ENCODE measurements at places on chromosomes 2 and 18.

GRCh38 chr2:16250466-16250865 lies 310.1 kb downstream of the MYCN start:
- DNase-seq, result no peak

DNA sequence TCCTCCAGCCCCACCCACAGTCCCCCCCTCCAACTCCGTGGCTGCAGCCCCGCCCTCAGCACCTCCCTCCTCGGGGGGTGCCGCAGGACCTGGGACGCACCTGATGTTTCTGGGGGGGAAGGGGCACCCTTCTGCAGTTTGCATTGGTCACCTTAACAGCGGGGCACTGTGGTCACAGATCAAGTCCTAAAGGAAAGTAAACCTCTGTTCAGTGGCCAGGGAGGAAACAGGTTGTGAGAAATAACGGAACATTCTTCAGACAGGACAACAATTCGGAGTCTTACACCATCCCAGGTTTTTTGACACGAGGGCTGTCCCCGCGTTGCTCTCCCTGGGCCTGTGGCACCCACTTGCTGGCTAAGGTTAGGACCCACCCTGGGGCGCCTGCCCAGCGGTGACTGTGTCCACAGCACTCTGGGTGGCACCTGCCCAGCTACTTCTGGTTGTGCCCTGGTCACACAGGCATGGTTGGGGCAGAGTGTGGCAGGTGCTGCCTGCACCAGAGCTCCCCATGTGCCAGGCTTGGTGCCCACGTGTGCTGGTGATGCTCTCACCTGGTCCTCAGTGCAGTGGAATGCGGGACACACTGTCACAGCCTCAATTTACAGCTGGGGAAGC lies 93.5 kb upstream of the OTOS start:
- DNase-seq, result no peak

GRCh38 chr2:27133195-27133875 lies 1.1 kb downstream of the PREB start:
- no peak for DNase-seq

- DNase-seq, result peak; percentile 68
These were observed 192.4 kb downstream of the ZBTB7C start for GRCh38 chr18:48216639-48217257.

- no peak for DNase-seq
These were observed 92.8 kb upstream of the MSH2 start for GRCh38 chr2:47309952-47310800.

- no peak for DNase-seq
These were observed 663 bp downstream of the TRIM54 start for GRCh38 chr2:27282892-27283291.

- DNase-seq, result no peak
These were observed 12.9 kb upstream of the ANKRD53 start for GRCh38 chr2:70965506-70965905.

- DNase-seq, result no peak
These were observed 21.7 kb downstream of the HDAC4 start for GRCh38 chr2:239378918-239379640.

DNA sequence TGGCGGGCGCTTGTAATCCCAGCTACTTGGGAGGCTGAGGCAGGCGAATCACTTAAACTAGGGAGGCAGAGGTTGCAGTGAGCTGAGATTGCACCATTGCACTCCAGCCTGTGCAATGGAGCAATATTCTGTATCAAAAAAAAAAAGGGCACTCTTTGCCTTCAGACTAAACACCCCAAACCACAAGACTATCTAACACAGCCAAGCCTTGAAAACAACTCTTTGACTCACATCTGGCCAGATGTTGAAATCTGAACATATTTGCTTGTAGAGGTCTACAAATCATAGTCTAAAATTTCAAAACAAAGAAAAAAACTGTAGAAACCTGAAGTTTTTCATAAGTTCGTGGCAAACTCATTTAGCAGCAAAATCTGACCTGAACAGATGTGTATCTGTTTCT lies 94.9 kb downstream of the FAM161A start:
- DNase-seq, result no peak

DNA sequence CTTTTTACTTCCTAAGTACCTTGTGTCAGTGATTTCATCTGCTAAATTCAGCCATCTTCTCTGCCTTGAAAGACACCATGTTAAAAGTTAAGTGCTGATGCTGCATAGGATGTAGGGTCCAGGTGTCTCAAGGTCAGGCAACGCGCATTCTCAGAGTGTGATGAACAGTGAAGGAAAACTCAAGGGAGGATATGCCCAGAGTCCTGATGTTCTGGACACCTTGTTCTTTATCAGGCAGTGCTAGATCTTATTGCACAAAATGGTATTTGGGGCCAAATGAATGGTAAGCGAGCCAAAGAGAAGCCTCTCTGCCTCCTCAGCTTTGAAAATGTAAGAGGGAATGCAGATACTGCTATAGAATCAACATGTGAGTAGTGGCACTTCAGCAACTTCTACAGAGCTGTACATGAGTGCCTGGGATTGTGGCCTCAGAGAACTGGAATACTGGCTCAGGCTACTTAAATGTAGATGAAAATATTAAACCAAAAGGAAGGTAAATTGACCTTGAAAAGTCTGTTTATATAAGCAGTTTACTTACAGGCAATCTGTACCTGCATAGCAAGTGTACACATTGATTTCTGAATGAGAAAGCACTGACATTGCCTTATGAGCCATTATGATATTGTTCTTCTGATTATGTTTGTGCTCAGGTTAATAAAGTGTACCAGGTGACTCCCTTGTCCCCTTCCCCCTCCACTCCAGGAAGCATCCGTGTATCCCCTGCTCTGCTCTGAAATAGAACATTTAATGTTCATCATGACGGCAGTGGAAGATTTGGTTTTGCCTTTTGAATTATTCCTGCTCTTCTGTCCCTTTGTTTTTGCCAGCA lies 86.7 kb upstream of the RANBP2 start:
- no peak for DNase-seq

DNA sequence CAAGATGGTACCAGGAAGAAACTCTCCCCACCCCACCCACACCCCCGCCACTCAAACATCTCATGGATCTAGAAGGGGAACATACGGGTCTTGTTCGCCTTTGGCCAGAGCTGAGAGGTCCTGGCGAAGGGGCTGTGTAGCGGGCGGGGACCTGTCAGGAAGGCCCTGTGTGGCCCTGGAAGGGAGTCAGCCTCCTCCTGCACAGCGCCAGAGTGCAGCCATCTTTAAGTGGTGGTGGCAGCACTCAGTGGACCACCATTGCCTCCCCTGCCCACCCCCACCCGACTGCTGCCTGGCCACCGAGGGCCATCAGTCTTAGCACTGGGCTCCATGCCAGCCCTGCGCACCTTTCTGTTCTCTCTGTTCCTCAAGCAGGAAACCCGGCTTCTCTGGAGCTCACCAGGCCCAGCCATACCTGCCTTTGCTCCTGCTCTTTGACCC lies 11.6 kb upstream of the FAHD2A start:
- no peak for DNase-seq

- no peak for DNase-seq
These were observed 20.2 kb upstream of the B3GNT2 start for GRCh38 chr2:62175728-62176127.

DNA sequence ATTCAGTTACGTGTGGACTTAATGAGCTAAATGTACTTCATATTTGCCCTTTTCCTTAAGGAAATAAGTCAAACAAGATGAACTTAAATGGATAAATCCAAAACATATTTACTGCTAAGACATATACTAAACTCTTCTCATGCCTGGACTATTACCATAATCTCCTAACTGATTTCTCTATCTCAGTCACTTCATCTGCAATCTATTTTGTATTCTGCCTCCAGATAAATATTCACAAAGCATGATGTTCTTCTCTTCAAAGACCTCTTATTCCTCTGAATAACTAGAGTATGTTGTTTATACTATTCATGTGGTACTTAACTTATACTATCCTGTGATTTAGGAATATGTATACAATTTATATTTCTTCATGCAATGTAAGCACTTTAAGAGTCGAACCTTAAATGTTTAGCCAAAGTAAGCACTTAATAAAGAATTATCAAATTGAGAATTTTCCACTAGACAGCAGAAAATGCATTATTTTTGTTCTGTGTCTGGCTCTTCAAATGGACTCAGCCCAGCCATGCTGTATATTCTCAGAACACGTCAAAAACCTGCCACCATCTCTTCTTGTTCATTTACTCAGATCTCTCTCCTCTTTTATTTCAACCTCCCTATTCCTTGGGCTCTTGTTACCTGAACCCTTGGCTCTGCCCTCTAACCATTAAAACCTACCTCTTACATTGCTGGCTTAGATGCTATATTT lies 79.9 kb upstream of the ARHGAP28 start:
- no peak for DNase-seq

- DNase-seq, result no peak
These were observed 37.2 kb downstream of the YPEL5 start for GRCh38 chr2:30184035-30184434.

GRCh38 chr18:31973929-31974546 lies 31.1 kb upstream of the TRAPPC8 start:
- no peak for DNase-seq

DNA sequence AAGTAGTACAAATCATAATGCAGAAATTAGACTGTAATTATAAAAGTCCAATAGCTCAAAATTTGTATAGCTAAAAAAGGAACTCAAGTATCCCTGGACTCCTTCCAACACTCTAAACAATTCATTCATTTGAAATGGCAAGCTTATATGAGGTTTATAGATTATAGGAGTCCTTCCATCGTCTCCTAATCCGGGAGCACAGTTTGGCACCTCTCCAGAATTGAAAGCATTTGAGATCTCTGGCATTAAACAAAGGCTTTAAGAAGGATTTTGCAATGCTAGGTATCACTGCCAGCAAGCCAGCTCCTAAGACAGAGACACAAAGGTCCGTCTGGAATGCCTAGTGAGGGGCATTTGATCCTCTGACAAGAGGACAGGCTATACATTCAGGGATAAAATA lies 90.9 kb downstream of the ACVR1 start:
- DNase-seq, result no peak

DNA sequence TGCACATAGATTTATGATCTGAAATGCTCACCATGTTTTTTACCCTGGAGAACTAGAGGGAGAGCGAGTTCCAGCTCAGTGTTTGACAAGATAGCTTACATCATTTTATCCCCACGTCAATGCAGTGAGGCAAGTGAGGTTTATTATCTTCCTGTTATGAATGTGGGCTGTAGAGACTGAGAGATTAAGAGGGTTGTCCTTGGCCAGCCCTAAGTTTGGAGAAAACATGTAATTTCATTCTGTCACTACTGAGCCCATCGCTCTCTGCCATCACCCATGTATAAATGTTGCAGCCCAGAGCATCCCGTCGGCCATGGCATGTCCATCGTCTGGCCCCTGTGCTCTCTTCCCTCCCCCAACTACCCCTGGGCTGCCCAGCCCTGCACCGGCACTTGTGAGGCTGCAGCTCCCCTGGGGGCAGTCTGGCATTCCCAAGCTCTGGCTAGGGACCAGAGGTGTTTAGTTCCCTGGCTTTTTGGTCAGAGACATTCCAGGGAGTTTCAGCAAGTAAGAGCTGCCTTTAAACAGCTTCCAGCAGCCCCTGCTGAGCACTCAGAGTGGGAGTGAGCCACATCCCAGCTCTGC lies 136.7 kb downstream of the ANTXR1 start:
- no peak for DNase-seq

DNA sequence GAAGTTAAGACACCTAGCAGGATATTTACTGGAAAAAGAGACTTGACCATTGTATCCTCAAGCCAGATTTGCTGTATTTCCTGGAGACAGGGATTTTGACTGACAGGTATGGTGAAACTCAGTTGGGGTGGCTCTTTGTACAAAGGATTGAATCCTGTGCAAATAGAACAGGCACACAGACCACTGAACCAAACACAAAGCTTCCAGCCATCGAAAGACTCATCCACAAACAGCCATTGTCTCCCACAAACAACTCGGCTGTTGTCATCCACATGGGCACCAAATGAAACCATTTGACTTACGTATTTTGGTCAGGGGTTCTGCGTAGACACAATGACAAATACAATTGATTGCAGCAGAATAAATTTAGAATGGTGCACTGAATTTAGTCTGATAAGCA lies 15.9 kb downstream of the RNF152 start:
- no peak for DNase-seq

DNA sequence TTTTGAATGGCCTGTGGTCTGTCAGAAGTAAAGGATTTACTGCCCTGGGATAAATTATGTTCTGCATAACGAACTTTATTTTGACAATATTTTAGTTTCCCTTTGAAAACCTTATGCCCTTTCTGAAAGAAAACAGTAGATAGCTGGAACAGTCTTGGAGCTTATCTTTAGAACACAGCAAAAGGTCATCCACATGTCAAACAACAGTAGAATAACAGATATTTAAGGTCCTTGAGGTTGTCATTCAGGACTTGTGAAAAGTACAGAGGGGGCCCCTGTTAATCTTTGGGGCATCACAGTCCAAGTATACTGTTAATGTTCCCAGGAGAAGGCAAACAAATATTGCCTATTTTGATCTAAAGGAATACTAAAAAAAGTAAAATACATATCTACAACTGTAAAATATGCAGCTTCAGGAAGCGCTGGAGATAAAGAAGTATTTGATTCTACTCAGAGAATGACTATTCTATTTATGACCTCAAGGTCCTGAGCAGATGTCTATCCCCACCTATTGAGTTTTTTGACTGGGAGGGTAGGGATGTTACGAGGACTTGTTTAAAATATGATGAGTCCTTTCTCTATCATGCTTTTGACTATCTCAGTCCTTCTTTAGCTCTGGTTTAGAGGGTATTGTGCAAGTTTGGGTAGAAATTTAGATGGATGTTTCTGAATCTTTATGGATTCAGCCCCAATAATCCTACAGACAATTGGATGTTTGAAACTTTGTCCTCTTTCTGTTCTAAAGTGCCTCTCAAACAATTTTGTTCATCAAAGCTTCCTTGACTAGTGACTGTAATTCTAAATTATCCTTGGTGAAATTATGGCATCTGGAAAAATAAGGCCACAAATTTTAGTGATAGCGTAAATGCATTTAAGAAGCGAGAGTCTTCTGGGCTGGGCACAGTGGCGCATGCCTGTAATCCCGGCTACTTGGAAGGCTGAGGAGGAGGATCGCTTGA lies 25.1 kb upstream of the TMEM214 start:
- no peak for DNase-seq

DNA sequence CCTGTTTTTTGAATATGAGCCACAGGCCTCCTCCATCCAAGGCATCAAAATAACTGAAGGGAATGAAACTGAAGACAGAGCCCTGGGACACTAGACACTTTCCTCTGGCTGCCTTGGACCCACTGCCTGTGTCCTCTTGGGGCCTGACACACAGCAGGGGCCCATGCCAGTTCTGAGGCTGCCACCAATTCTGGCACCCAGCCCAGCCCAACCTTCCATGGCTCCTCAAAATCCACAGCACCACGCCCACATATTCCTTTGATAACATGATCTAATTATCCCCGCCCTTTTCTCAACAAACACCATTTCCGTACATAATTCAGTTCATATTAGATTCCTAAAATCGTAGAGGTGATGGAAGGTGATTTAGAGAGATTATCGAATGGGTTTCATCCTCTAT lies 64.2 kb downstream of the EMX1 start:
- DNase-seq, result no peak

GRCh38 chr2:200155652-200156051 lies 150.8 kb upstream of the SPATS2L start:
- no peak for DNase-seq

- DNase-seq, result no peak
These were observed 481.4 kb downstream of the CMPK2 start for GRCh38 chr2:6384341-6384740.

GRCh38 chr2:100743741-100744140 lies 76.2 kb upstream of the NPAS2 start:
- DNase-seq, result no peak

GRCh38 chr2:9474361-9475057 lies at the start of gene IAH1:
Gene IAH1 (plus strand): TSS chr2:9474551. CDS start chr2:9474567, 16 bp downstream.
- peak; percentile 21 for DNase-seq

All from NCI-H510A (cell line).